ENCODE measurements at places on chromosomes 2 and 18.

DNA sequence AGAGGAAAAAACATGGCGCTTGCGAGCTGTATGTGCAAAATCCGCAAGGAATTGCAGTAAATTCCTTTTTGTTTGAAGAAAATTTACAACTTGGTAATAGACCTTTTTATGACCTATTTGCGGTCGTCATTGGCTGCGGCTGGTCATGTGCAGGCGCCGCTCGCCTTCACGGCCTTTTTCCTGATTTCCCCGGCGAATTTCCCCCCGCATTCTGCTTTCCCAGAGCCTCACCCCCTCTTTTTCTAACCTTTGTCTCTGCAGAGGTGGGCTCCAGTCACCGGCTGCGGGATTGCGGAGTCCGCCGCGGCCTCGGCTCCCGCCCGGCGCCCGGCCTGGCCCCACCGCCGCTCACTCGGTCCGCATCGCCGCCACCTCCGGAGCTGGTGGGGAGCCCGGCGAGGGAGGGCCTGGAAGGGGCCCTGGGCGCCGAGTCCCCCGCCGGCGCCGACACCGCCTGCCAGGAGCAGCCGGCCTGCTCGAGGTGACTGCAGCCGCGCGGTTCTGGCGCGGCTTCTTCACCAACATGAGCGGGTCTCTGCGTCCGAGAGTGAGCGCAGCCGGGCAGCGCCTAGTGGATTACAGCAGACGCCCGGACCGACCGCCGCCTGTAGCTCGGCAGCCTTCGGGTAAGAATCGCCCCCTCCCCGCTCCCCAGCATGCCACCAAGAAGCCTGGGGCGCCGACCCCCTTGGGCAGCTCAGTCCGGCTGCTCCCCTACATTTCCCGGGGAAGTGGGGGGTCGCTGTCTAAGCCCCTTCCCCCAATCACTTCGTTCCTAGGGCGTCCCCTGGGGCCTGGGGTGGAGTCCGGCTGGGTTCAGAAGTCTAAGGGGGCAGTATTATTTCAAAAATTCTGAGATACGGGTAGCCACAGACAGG is 7.1 kb downstream of the HOXD8 start:
- no peak for DNase-seq

GRCh38 chr2:223488814-223489213 is 113.3 kb downstream of the SCG2 start:
- no peak for DNase-seq

DNA sequence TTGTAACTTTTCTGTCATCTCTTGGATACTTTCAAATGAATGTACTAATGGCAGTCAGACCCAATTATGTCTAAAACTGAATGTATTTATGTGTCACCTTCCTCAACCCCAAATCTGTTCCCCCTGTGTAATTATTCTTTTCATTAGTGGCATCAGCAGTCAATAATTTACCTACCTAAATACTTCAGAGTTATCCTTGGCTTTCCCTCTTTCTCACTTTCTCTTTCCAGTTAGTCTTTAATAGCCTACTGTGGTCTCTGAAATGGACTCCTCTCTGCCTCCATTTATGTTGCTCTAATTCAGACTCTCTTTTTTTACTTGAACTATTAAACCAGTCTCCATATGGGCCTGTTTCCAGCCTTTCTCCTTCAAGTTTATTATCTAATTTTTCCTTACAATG is 21.0 kb downstream of the C18orf63 start:
- no peak for DNase-seq

DNA sequence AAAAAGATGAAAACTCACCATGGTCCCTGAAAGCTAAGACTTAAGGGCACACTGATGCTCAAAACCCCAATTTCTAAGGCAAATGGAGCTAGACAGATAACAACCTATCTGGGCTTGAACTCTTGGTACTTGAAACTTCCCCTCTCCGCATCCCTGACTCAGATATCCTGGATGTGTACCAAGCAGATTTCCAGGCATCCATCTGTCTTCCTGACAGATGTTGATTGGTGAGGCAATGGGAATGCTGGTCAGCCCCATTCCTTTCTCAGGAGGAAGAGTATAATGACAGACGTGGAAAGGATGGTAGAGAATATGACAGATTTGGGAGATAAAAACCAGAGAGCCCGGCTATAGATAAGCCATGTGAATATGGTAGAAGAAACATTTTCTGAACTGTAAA is 69.2 kb downstream of the ADD2 start:
- DNase-seq: no peak

DNA sequence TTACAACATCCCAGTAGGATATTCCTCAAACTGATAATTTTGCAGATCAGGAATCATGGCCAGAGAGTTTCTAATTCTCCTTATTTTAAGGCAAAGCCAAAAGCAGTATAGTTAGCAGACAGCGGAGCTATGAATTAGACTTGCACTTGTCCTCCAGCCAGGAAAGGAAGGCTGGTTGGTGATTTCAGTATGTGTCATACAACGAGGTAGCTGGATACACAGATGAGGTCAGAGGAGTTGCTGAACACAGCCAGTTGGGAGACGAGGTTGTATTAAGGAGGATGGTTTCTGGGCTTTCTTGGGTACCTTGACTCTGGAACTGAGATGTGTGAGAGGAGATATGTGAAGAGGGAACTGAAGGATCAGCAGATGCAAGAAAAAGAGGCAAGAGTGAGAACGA is 185.2 kb downstream of the SOX11 start:
- no peak for DNase-seq

GRCh38 chr2:216369821-216370220 is 2.5 kb downstream of the MARCHF4 start:
- DNase-seq: no peak

DNA sequence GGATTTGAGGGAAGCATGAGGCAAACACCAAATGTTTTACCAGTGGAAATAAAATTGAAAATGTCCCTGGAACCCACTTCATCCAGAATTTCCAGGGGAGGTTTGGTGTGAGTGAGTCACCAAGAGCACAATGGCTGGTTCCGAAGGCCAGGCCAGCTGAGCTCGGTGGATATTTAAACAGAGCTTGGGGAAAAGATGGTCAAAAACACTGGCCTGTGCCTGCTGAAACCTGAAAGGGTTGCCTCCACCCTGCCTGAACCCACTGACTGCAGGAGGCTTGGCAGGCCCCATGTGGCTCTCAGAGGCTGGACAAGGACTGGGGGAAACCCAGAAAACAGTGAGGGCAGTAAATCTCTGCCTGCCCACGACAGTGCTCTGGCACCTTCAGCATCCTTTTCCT is 93.9 kb downstream of the TTC32 start:
- no peak for DNase-seq

GRCh38 chr2:135999899-136000298 is 14.5 kb upstream of the DARS1 start:
- DNase-seq: no peak

- no peak for DNase-seq
Observed at GRCh38 chr18:8912348-8913326, 189.9 kb upstream of the NDUFV2 start.

DNA sequence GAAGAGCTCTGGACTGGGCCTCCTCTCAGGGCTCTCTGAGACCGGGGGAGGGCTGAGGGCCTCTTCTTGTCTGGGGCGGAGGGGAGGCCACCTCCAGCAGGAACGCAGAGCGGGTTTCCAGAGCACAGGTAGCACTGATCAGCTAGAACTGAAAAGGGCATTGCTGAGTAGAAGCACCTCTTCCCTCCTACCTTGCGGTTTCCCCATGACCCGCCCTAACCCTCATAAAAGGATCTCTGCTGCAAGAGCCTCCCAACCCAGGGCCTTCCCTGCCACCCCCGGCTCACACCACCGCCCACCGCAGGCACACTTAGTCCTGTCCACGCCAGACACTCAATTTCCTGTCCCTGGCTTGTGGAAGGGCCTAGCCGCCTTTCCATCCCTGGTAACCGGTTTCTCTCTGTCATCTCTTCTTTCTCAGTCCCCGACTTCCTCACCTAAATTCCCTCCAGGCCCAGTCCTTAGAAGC is 966 bp downstream of the ADCY3 start:
- peak; percentile 35 for DNase-seq

GRCh38 chr2:181036445-181036844 is 56.0 kb downstream of the UBE2E3 start:
- no peak for DNase-seq

GRCh38 chr2:37614061-37614738 is 57.2 kb downstream of the CDC42EP3 start:
- no peak for DNase-seq

GRCh38 chr18:56168049-56168781 is 470.2 kb downstream of the TXNL1 start:
- no peak for DNase-seq

GRCh38 chr18:45625596-45625995 is 10.3 kb downstream of the SLC14A2 start:
- DNase-seq: no peak

DNA sequence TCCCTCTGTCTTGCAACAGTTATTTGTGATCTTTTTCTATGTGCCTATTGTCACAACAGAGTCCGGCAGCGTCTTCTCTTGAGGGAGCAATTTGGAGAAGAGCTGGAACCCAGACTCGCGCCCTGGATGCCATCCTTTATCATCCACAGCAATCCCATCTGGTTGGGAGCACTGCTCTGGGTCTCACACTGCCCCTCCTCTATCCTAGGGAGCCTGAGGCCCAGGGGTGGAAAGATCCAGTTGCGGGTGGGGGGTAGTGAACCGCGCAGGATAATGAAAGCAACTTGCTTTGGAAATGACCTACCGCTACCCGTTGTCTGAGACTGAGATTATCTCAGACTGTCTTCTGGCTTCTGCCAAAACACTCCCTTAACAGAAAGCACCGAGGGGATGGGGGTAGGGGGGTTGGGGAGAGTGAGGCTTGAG is 713 bp downstream of the WBP1 start:
- DNase-seq: no peak

GRCh38 chr2:11995456-11995855 is 249.0 kb downstream of the LPIN1 start:
- DNase-seq: no peak

- no peak for DNase-seq
Observed at GRCh38 chr2:196941398-196942078, 15.0 kb upstream of the PGAP1 start.

DNA sequence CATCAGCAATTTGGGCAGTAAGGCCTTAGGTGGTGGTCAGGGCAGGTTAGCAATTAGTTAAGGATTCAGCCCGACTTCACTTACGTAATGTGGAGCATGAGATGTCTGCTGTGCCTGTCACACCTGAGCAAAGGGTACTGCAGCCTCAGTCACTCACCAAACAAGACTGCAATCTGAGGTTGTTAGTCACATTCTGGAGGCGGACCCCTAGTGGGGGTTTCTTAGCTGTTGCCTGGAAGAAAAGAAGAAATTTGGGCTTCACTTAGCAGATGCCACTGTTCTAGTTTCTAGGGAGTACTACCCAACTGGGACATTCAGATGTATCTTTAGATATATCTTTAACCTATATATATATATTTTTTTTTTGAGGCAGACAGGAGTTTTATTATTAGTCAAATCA is 529.9 kb downstream of the SLC4A3 start:
- no peak for DNase-seq

- DNase-seq: no peak
Observed at GRCh38 chr2:54306556-54306955, 50.5 kb upstream of the TSPYL6 start.

DNA sequence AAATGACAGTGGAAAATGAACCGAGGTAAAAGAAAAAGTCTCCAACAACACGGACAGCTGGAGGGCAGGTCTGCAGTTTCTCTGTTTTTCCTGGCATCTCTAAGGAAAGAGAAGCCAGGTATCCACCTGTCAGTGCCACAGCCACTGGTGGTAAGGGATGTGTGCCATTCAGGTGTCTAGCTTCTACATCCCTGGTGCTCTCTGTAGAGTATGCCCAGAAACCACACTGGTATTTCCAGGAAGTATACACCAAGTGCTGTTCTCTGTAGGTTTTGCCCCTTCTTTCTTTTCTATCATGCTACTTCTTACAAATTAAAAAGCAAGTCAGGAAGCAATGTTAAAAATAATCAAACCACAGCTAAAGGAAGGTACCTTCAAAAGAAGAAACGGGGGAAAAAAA is 7.6 kb upstream of the AGFG1 start:
- DNase-seq: no peak

GRCh38 chr2:99701503-99701902 is 211.7 kb upstream of the REV1 start:
- DNase-seq: no peak

- DNase-seq: no peak
Observed at GRCh38 chr2:36393738-36394256, 38.2 kb downstream of the CRIM1 start.

DNA sequence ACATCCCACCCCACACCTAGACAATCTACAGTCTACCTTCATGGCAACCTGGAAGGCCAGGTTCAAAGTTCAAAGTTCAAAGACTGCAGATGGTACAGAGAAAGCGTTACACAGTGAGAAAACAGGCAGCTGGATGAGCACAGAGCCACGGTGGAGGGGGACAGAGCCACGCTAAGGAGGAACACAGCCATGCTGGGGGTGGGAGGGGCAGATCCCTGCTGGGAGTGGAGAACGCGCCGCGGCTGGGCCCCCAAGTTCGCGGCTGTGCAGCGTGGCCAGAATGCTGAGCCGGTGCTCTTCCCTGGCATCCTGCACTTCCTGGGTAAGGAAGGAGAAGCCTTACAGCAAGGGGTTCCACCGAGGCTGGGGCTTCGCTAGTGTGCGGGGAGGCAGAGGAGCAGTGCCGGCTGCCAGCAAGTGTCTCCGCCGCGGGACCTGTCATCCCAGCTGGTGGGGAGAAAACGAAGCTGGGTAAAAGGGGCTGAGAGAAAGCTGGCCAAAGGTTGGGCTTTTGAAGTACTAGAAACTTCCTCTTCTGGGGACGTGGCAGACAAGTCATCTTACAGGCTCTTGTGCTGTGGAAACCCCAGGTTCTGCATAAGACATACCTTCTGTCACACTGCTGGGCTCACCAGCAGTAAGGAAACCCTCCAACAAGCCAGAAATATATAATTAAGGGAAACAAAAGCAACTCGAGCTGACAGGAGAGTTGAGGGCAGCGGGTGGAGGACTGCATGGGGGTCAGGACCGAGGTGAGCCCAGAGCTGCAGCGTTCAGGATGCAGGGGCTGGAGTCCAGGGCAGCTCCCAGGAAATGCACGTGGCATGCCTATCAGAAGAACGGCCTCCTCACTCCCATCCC is 115.5 kb downstream of the HDAC4 start:
- DNase-seq: no peak

- no peak for DNase-seq
Observed at GRCh38 chr2:218716070-218716469, 5.4 kb downstream of the TTLL4 start.

DNA sequence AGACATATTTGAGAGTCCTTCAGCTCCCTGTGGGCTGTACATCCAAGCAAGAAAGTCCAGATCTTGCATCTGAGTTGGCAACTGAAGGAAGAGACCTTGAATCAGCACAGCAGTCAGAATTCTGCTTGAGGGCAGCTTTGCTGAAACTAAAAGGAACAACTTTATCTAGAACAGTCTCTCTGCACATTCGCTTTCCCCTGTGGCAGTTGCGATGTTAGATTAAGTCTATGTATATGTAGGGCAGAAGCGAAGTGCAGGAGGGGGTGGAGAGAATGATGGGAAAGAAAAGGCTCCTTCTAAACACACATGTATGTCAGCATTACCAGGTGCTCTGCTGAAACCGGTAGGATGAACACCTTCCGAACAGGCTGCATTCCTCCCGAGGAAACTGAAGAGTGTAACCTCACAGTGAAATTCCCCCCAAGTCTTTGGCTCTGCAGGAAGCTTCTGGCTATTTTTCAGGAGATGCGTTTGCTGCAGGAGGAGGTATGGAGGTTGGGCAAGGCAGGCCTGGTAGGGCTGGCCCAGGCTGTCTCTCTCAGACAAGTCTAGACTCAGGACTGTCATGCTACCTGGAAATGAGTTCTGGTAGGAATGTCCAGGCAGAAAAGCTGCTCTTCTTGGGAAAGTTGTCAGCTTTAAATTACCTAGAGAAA is 70.0 kb upstream of the ATL2 start:
- DNase-seq: no peak

All from D721Med (cell line).